ENCODE measurements at places on chromosomes 2 and 18. TPM values are rescaled to one million over a fixed set of nuclear protein-coding genes. Genes with fewer than 3 reads are reported as not detected.

DNA sequence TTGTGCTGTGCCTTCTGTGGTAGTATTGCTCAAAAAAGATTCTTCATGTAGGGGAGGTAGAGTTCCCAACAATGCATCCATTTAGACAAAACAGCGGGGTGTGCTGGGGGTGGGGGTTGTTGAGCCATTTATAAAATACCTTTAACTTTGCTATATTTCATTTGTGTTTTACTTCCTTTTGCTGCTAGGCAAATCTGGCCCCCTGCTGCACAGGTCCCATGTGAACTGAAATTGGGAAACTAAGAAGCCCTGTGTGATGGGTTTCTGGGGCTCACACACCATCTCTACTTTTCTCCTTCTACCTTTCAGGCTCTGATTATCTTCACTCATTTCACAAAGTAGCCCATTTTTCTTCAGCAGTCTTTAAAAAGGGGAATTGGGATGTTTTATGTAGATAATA is 52.7 kb upstream of the ITGA4 start:
- no peak for DNase-seq

GRCh38 chr2:55011831-55012671 is 38.2 kb downstream of the RTN4 start:
- peak; percentile 73 for DNase-seq

GRCh38 chr18:78721238-78721875 is 258.3 kb upstream of the SALL3 start:
- DNase-seq: no peak

DNA sequence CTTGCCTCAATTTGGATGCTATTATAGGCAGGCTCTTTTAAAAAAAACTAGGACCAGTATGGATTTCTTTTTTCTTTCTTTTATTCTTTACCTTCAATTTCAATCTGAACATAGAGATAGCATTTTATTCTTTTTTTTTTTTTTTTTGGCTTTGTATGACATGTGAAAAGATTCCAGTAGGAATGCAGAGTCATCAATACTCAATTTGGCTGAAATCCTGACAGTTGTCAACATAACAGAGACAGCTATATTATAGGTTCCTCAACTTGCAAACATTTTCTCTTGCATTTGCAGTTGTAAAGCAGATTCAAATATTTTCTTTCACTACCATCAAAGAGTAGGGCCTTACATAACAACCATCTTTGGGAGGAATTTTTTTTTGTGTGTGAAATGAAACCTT is 334.4 kb downstream of the LRP1B start:
- DNase-seq: no peak

GRCh38 chr2:172339371-172340010 is 87.9 kb upstream of the ITGA6 start:
- peak; percentile 42 for DNase-seq

DNA sequence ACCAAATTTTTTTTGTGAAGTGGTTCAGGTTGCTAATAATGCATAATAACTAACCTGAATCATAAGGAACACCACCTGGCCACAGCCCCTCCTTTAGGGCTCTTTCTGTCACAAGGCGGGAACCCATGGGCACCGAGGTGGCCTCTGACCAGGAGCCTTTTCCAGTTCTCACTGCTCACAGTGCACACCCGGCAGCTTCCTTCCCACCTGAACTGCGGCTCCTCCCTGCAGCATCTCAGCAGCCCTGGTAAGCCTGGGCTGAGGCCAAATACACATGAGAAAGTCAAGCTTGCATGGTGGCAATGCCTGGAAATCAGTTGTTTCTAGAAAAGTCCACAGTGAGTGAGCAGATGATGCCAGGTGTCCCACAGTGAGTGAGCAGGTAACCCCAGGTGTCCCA is 77.6 kb upstream of the SNTG2 start:
- DNase-seq: no peak

- DNase-seq: no peak
Observed at GRCh38 chr18:47970664-47971531, 40.4 kb upstream of the SMAD2 start.

GRCh38 chr18:59374128-59374527 is 15.1 kb upstream of the LMAN1 start:
- DNase-seq: no peak

DNA sequence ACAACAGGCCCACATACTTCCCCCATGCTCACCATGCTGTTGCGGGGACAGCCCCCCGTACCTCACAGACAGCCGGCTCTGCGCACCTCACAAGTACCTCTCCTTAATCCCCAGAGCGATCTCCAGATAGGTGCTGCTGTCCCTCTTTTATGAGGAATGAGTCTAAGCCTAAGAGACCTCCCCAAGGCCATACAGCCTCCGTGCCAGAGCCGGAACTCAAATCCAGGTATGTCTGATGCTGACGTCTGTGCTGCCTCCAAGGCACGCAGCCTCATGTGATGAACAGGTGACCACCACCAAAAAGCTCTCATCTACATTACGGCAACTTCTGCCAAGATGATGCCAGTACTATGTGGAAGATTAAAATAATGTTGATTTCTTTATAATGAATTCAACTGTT is 85.2 kb downstream of the EIPR1 start:
- no peak for DNase-seq

- DNase-seq: no peak
Observed at GRCh38 chr2:85890522-85891176, 1.9 kb upstream of the ST3GAL5 start.

DNA sequence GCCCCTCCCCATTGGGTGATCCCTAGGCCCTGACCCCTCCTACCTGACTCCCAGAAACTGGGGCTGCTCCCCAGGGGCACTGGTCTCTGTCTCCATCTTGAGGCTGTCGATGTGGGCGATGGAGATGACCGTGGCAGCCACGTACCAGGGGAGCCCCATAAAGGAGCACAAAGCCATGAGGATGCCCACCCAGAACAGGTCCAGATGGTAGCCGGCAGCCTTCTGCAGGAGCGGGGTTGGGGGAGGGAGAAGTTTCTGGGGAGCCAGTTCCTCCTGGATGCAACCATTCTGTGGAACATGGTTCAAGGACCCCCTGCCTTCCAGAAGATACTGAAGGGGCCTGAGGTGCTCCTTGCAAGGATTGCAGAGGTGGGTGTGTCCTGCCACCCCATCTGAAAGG is 34.0 kb downstream of the MTHFD2 start:
- DNase-seq: no peak

- DNase-seq: no peak
Observed at GRCh38 chr2:237799060-237799428, 465 bp downstream of the RBM44 start.

DNA sequence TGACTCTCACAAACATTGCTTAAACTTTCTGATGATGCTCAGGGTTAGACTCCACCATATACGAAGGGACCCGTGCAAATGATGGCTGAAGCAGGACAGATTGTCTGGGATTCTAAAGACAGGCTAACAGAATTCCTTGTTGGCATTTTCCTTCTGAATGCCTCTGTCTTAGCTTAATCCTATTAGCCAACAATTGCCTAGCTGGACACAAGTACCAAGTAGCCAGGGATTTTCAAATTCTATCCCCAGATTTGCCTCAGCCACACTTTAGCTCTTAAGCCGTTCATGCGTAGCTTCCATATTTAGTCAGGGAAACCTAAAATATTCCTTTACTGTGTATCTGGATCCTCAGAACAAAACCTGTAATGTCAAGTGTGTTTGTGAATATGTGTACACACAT is 40.0 kb downstream of the COL4A3 start:
- no peak for DNase-seq

DNA sequence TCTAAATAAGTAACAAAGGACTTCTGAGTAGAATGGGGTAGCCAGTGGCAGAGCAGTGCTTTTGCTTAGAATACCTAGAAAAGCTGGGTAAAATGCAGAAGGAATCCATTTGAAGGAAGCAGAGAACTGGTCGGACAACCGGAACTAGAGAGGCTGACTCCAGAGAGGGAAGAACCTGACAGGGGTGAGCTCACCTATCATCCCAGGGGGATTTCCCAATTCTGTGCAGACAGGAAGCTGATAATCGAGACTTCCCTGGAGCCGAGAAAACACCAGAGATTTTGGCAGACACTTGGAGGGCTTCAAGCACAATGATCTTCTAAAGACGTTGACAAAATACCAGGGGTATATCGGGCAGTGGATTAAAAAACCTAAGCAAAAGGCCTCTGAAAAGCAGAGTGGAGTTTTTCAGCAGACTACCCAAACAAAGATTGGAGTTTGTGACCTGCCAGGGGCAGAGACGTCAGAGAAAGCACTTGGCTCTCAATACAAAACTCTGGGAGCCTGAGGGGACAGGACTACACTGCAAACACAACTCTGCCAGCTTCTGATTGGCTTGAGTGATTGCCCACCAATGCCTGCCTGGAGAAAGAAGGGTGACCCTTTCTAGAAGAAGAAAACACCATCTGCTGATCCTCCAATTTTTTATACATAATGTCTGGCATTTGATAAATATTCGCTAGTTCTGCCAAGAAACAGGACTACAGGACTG is 67.5 kb upstream of the TTN start:
- DNase-seq: no peak

- DNase-seq: no peak
Observed at GRCh38 chr2:144041612-144042011, 478.3 kb downstream of the ZEB2 start.

GRCh38 chr2:149616681-149617456 is 29.3 kb upstream of the MMADHC start:
- DNase-seq: no peak

DNA sequence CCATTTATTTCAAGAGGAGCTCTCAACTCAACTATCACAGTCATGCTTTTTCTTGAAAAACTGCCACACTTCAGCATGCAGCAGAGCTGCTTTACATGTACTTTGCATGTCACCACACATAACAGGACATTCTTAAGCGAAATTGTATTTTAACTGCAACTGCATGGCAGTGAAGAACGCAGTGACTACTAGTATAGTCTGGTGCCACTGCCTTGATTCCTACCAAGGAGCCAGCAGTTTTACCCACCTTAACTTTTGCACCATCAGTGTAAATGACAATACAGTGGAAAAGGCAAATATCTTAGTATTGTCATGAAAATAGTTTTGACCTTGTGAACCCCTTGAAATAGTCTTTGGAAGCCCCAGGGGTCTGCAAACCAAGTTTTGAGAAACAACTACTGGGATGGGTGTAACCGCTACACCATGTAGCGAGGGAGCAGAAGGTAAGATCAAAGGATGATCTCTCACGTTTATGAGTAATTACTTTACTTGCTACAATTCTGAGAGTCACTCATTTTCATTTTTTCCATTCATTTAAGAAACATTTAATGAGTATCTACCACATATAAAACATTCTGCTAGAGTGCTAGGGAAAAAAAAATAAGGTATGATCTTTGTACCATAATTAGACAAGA is 32.3 kb upstream of the MPP4 start:
- DNase-seq: no peak

DNA sequence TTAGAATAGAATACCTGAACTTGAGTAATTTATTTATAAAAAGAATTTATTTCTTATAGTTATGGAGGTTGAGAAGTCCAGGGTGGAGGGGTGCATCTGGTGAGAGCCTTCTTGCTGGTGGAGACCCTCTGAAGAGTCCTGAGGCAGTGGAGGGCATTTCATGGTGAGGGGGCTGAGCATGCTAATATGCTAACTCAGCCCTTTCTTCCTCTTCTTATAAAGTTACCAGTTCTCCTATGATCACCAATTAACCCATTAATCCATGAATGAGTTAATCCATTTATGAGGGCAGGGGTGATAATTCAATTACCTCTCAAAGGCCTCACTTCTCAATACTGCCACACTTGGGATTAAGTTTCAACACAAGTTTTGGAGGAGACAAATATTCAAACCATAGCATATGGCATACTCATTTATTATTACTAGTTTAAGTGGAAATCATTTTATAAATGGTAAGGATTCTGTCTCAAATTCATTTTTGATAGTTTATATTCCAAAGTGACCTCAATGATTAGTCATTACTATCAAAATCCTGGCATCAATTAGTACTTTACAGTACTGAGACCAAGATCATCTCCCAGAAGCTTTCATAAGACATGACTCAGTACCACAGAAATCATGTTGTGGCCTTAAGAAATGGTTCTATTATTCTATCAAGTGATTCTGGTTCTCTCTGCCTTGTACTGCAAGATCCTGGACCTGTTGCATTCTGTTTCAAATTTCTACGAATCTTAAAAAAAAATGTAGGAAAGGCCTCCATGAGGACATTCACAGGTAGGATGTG is 5.5 kb downstream of the ZNF396 start:
- DNase-seq: no peak

- no peak for DNase-seq
Observed at GRCh38 chr2:217941886-217942728, 60.7 kb downstream of the TNS1 start.

DNA sequence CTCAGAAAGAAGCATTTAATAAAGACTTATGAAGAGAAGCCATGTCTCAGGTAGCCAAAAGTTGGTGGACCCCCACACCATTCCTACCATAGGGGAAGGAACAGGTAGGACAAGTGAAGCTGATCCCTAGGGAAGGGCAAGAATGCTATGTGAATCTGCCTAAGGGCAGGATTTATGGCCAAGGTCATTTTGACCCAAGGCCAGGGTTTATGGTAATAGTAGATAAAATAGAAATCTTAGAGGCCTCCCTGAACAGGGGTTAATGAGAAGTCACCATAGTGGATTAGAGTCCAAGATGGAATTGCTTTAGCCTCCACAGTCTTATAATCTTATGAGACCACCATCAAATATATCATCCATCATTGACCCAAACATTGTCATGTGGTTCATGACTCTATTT is 26.0 kb upstream of the UBE2F start:
- DNase-seq: no peak

DNA sequence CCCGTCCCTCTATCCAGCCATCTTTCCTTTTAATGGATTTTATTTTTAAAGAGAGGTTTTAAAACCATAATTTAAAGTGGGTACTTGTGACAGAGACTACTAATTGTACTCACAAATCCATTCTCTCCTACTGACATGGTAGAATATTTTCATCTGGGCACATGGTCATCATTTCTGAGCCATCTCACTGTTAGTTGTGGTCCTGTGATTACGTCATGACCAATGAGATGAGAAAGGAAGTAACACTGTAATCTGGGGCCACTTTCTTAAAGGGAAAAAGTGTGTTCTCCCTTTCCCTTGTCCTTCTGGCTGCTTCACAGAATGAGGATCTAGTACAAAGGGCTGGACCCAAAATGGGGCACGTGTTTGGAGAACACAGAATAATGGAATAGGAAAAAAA is 538.7 kb downstream of the CMPK2 start:
- DNase-seq: no peak

- peak; percentile 21 for DNase-seq
Observed at GRCh38 chr2:101515477-101515876, 40.6 kb upstream of the RFX8 start.

- DNase-seq: no peak
Observed at GRCh38 chr2:128797533-128797932, 478.9 kb upstream of the HS6ST1 start.

- no peak for DNase-seq
Observed at GRCh38 chr2:168645696-168646338, 156.6 kb upstream of the NOSTRIN start.

GRCh38 chr2:84443477-84443876 is 15.6 kb downstream of the SUCLG1 start:
- DNase-seq: peak; percentile 87

Gene C2orf78
- total RNA-seq: not detected

Gene G6PC2
- total RNA-seq: not detected

Gene CYP27A1
- 42.8 TPM for total RNA-seq

Gene RSAD2
- total RNA-seq: 0.20 TPM

Gene ALK
- total RNA-seq: not detected

Gene SERPINB3
- 1.9 TPM for total RNA-seq

Gene NTSR2
- total RNA-seq: not detected

Gene ZSWIM2
- not detected for total RNA-seq

Gene OSBPL6
- total RNA-seq: 2.3 TPM

Gene ACADL
- 0.17 TPM for total RNA-seq

Gene SLC9A4
- total RNA-seq: 7.6 TPM

Gene LOXHD1
- total RNA-seq: not detected

Gene SCN2A
- total RNA-seq: 0.35 TPM

Gene EML6
- total RNA-seq: 1.6 TPM

Gene TRIM54
- total RNA-seq: 0.17 TPM
